ENCODE measurements at places on chromosomes 4 and X.

DNA sequence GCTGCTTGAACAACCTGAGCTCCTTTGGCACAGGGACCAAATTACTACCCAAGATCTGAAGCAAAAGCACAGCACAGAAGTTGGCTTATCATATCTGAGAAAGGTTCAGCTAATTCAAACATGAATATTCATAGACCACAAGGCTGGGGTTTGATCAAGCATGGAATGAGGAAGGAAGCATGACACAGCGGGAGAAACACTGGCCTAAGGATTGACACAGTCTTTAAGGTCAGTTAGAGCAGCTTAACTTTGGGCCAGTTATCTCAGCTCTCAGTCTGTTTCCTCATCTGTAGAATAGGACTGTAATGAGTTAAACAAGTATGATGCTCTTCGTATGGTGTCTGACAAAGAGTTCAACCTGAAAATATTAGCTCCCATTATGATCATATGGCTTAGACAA is 88.5 kb upstream of the CBR4 start:
- DNase-seq = peak; percentile 38

DNA sequence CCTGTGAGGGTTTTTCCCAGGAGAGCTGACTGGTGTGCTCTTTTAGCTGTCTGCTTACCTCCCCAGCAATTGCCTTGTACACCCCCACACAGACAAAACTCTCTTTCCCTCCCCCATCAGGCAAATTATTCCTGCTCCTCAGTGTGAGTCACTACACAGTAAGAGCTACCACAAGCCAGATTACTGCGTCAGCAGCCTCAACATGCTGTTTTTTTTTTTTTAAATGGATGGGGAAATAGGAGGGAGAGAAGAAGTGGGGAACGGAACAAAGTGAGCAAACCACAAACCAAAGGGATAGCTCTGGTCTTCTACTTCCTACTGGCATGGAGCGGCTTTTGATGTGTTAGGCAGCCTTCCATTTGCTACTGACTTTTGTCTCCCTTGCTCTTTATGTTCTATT is 107.5 kb upstream of the ACSL4 start:
- DNase-seq = peak; percentile 93

DNA sequence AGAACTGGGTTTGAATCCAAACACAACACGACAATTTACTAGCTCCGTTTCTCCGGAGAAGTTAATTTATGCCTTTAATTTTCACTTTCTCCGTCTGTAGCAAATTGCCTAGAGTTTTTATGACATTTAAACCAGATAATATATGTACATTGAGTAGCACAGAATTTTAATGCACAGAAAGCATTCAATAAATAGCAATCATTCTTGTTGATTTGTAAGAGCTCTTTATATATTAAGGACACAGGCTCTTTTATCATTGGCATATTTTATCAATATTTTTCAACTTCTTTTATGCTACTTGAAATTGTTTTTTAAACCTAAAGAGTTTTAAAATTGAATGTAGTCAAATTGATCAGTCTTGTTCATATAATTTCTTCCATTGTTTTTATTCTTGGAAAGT is 99.6 kb upstream of the PPP2R3B start:
- no peak for DNase-seq

DNA sequence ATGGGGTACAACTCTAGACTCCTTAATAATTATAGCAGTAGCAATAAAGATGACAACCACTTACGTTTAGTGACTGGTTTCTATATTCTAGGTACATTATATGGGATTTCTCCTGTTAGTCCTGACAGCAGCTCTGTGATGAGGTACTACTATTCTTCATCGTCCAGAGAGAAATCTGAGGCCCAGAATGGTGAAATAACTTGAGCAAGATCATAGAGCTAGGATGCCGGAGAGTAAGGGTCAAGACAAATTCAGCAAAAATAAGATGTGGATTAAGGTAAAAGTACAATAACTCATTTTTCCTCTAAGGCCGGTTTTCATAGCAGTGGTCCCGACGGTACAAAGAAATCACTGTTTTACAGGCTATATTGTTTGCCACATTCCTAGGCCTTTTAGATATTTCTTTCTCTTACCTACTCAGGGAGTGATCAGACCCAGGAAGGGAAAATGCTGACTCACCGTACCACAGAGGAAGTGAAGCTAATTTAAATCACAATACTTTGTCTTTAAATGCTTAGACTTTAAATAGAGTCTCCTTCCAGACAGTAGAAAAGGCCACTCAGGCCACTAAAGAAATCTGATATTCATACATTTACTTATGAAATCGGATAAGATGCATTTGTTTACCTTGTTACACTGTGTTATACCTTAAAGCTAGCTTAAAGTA is 2023.0 kb upstream of the AGA start:
- peak; percentile 5 for DNase-seq

- DNase-seq = no peak
These were observed 330.3 kb downstream of the BCOR start for GRCh38 chrX:39767446-39767845.

DNA sequence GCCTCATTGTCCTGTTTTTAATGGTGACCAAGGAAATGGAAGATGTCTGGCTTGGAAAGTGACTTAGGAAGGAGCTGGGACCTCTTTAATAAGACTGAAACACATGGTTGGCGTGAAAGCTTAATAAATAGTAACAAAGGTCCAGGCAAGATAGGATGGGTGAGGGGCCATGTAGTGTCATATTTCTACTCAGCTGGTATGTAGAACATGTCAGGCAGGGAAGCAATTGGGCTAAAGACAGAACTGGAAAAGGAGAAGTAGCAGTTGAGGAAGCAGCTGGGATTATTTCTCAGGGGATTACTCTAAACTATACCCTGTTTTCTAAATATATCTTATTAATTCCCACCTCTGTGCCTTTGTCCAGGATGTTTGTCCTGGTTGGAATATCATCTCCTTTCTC is 18.6 kb downstream of the ITGB1BP2 start:
- no peak for DNase-seq
